ENCODE measurements at places on chromosomes 12 and 14. TPM values are rescaled to one million over a fixed set of nuclear protein-coding genes. Genes with fewer than 3 reads are reported as not detected.
A peak's percentile ranks its signal among the peaks of the same experiment; 100 is the strongest.

DNA sequence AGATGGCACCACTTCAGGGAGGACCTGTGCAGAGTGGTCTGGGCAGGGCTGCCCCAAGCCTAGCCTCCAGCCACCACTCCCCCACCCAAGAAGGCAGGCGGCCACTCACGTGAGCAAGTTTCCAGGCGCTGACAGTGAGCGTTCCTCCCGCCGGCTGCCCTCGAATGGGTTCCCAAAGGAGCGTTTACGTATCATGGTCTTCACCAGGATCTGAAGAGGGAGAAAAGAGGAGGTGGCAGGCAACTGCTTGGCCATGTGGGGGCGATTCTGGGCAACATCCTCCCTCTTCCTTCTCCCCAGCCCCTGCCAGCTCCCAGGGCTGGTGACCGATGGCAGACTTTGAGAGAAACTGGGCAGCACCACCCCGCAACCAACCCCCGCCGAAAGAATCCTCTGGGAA, 35.1 kb downstream of the P2RX4 start:
- no peak for DNase-seq

RNASE7 gene
- not detected for total RNA-seq

PRB2 gene
- not detected for total RNA-seq

SLC5A8 gene
- not detected for total RNA-seq

DNA sequence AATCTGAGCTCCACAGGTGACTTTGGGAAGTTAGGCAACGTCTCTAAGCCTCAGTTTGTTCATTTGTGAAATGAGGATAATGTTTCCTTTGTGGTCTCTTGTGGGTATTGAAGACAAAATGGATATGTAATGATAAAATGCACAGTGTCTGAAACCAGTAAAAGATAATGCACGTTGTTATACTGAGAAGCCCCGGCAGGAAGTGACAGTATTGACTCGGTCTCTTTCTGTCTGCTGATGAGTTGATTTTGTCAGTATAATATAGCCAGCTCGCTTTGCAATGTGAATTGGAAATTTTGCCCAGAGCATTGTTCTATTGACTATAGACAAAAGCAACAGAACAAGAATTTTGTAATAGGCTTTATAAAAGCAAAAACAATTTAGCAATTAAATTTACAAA, 49.2 kb upstream of the SLC38A1 start:
- DNase-seq = no peak

OVCH1 gene
- total RNA-seq = not detected

- no peak for DNase-seq
Measured at GRCh38 chr12:13570005-13570694, 373.6 kb downstream of the EMP1 start.

GRCh38 chr12:110010853-110011723, 11.9 kb downstream of the ANKRD13A start:
- no peak for DNase-seq

DNA sequence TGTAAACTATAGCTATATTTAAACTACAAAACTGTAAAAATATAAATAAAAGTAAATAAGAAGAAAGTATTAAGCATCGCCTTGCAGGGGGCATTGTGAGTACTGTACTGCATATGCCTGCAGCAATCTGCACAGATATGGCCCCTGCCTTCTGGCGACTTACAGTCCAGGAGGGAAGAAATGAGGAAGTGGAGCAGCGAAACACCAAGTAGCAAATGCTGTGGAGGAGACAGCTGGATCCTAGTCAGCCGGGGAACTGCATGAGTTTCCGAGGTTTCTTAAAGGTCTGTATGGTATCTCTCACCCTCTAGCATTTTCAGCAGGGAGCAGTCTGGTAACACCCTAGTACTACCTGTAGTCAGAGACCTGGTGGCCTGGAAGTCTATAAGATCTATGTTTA, 256.9 kb downstream of the CACNA1C start:
- DNase-seq = no peak

GRCh38 chr14:78164226-78164853, 5.8 kb upstream of the NRXN3 start:
- no peak for DNase-seq

GPR68 gene
- total RNA-seq = 0.28 TPM

GRCh38 chr12:72075891-72076557, 137.4 kb downstream of the TPH2 start:
- DNase-seq = no peak

GRCh38 chr12:49344486-49345050, 2.1 kb upstream of the DNAJC22 start:
- no peak for DNase-seq

DNA sequence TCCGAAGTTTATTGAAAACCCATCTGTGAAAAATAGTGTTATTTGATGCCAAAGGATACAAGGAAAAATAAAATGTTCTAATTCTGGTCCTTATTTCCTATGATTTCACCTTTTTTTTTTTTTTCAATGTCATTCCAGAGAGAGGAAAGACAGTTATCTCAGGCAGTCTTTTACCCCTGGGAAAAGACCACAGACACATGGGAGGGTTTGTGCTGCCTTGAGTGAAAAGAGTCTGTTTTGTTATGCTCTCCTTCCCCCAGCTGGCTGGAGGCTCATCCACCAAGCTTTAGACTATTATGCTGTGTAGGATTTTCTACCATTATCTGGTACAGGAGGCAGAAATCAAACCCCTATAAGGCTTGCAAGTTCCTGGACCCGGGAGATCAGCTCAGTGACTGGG, 151.8 kb downstream of the CRADD start:
- no peak for DNase-seq

HVCN1 gene
- 0.87 TPM for total RNA-seq

DNA sequence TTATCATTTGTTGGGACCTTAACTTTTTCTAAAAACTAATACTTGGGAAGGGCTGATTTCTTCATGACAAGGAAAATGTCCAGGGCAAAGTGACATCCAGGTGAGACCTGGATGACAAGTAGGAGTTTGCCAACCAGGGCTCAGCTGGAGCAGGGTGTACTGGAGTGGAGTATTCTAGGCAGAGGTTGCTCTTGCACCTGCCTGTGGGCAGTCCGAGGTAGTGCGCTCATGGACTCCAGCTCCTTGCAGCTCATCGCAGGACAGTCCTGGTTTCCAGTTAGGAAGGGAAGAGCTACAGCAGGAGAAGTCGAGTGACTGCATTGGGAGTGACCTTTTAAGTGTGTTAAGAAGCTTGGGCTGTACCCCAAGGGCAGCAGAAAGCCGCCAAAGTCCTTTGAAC, 175.9 kb downstream of the PELI2 start:
- DNase-seq = no peak

- no peak for DNase-seq
Measured at GRCh38 chr12:3958534-3958933, 85.3 kb upstream of the PARP11 start.

INF2 gene
- 195 TPM for total RNA-seq

DNA sequence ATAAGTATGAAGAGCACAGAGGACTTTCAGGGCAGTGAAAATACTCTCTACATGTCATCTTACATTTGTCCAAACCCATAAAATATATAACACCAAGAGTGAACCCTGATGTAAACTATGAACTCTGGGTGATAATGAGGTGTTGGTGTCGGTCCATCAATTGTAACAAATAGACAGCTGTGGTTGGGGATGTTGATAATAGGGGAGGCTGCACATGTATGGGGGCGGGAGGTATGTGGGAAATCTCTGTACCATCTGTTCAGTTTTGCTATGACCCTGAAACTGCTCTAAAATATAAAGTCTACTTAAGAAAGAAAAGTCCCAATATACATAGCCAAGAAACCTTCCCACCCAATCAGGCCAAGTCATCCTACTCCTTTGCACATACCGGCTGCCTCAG, 88.5 kb downstream of the GPR135 start:
- no peak for DNase-seq

- no peak for DNase-seq
Measured at GRCh38 chr12:3728686-3729085, 24.2 kb downstream of the CRACR2A start.

TPPP2 gene
- total RNA-seq = not detected

- DNase-seq = no peak
Measured at GRCh38 chr14:40394634-40395340, 962.6 kb upstream of the FBXO33 start.

- DNase-seq = no peak
Measured at GRCh38 chr14:55075628-55076175, 24.3 kb downstream of the MAPK1IP1L start.

DNA sequence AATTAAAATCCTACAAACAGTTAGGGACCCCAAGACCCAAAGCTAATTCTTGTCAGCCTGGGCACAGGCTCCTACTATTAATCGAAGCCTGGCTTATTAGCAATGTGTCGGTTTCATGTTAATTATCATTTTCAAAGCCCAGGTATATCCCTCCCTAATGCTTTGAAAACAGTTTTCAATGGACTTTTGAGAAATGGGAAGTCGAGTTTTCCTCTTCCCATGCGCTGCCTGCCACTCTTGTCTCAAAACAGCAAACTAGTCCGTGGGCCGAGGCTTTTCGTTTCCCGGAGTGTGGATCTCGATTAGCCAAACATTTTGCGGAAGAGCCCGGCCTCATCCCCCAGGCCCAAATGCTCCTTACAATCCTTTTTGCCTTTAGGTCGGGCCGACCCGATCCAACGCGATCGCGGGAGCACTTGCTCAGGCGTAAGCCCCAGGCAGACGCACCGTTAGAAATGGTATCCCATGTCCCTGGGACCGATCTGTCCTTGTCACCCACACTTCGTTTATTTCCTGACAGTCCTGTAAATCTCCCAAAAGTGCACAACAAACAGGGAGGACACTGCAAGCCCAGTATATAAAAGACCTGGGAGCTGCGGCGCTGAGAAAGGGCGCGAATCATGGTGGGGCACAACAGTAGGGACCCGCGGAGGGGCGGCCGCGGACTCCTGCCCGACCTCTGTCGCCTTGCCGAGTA, 1.5 kb downstream of the SIX6 start:
- DNase-seq = no peak

- DNase-seq = no peak
Measured at GRCh38 chr12:26056335-26056734, 68.5 kb downstream of the BHLHE41 start.

- DNase-seq = no peak
Measured at GRCh38 chr12:64687816-64688215, 71.4 kb downstream of the GNS start.

GRCh38 chr14:63266106-63266505, 52.6 kb downstream of the GPHB5 start:
- DNase-seq = no peak

PIWIL1 gene
- total RNA-seq = not detected

DNA sequence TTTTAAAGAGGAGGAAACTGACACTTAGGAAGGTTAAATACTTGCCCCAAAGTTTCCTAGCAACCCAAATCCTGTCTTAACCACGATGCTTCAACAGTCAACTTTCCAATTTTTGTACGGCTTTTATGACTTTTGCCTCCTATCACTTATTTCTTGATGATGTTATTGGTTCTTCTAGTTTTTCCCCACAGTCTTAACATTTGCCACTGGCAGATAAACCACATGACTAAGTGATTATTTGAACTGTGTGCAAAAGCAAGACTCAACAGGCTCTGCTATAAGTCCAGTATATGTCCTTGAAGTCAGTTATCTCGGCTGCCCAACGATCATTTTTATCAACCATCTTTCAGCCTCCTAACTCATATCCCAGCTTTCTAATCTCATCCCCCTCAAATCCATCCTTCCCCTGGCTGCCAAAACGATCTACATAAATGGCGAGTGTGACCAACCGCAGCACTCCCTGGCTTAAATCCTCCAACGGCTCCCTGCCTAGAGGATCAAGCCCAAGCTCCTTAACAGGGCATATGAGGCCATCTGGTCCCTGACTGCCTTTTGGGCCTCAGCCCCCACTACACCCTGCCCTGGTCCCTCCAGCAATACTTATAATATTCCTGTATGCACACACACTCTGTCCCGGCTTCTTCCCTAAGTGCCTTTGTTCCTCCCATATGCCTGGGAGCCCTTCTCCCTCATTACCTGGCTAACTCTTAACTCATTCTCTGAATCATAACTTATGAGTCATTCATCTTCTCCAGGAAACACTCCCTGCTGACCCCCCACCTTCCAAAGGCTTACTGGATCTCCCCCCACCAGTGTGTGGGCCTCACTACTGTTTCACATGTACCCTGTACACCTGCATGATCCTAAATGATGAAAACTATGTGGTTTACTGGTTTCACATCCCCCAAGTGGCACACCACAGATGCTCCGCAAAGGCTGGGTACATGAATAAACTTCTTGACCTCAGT, 8.8 kb downstream of the VPS37B start:
- peak; percentile 83 for DNase-seq

DNA sequence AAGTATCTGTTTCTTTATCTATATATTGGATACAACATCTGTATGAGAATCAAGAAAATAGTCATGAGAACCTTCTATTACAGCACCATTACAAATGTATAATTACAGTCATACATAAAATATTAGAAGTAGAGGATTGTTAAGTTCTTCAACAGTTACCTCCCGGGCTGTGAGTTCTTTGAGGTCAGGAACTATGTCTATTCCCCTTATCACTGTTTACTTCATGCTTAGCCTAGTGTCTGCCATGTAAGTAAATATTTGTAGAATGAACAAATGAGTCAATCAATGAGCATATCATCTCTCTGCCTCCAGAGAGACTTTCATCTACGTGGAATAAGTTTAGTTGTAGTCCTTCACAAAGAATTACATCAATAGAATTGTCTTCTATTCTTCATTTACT, 47.2 kb downstream of the PUS7L start:
- no peak for DNase-seq

- DNase-seq = no peak
Measured at GRCh38 chr12:122003651-122004611, 17.8 kb upstream of the BCL7A start.

SCNN1A gene
- total RNA-seq = 17.1 TPM

GRCh38 chr12:3090240-3091037, 13.3 kb downstream of the TSPAN9 start:
- no peak for DNase-seq

COL2A1 gene
- total RNA-seq = 1.4 TPM

IPO8 gene
- total RNA-seq = 46.6 TPM

DNA sequence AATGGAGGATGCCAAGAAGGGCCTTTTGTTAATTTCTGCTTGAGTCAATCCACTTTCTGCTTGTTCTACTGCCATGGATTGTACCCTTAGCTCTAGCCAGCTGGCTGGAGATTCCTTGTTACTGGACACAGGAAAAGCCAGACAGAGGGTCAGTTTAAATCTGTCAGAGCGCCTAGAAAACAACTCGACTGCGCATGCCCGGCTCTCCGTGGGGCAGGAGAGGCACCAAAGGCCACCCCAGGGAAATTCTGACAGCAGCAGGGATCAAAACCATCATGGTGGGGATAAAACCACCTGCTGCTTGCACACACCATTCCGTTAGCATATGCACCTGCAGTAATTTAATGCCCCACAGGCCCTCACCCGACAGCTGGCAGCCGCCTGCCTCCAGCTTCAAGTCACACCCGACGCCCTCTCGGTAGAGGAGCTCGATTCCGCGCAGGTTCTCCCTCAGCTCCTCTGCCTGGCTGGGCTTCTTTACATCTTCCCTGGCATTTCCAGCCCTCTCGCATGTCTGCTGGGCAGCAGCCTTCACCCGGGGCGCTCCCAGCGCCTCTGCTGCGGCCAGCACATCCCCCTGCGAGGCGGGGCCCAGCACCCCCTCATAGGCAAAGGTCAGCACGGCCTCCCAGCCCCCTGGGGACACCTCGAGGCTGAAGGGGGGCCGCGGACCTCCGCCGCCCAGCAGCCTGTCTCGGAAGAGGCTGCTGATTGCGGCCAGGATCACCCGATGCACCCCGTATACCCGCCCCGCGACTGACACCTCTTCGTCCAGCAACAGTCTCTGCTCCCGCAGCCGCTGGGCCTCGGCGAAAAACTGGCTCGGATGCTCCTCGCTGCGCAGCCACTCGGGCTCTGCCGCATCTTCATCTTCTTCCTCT, 1.0 kb downstream of the KLHL33 start:
- no peak for DNase-seq

Data from Panc1 (cell line).